CD4-positive, alpha-beta T cell treated with Interleukin-6 at 100 ng/mL for 8 hours (primary cell): ENCODE measurements at places on chromosomes 2 and 18.

DNA sequence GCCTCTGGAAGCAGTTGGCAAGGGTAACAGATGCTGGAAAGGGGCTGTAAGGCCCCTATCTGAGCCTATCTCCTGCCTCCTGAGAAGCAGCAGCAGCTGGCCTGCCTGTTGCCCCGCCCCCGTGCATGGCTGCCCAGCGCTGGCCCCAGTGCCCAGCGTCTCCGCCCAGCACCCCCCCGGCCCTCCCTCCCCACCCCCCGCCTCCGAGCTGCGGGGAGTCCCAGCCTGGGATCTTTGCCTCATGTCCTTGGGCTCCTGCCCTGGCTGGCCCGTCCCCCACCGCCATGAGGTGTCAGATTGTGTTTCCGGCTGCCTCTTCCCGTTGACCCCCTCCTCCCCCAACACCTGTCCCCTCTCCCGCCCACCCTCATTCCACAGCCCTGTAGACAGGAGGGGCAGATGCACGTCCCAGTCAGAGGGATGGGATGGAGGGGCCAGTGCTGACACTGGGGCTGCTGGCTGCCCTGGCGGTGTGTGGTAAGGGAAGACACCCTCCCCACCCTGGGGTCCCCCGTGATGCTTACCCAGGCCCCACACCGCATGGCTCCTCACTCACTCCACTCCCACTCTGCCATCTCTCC lies at the start of gene CHRND:
Gene CHRND (plus strand): TSS at position 370 of the 581 bp plus-strand sequence. CDS start 56 bp downstream, at position 426.
- no peak for DNase-seq

- no peak for DNase-seq
These were observed 91.3 kb downstream of the FAM210A start for GRCh38 chr18:13635046-13635445.

- DNase-seq = no peak
These were observed 85.8 kb upstream of the ID2 start for GRCh38 chr2:8595811-8596600.

GRCh38 chr2:176135035-176135440 lies 5.5 kb downstream of the HOXD8 start:
- no peak for DNase-seq

DNA sequence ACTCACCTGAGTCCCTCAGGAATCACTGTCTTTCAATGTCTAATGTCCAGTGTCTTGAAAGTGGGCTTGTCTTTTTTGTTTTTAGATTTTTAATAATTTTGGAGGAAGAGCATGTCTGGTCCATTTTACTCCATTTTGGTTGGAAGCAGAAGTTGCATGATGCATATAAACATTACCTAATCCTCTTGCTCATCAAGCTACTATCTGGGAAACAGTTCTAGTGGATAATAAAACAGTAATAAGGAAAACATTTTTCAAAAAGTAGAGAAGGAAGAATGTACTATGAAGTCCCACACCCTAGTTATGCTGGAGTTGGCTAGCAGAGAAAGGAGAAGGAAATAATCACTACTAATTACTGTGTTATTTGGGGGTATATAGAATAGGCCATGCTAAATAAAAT lies 263.7 kb downstream of the ETAA1 start:
- DNase-seq = no peak

DNA sequence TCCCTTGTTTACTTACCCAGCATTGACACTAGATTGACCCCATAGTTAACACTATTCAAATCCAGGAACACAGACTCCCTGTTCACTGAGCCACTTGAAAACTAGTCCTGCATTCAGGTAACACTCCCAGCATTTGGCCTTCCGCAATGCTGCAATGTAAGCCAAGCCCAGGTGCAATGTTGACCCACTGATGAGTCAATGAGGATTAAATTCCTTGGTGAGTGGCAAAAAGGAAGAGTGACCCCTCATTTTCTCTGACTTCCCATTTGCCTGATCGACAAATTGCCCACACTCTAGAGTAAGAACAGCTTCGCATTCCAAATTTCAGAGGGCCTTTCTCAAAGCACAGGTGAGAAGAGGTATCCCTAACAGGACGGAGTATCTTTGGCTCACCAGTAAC lies 251.9 kb downstream of the FBXO15 start:
- no peak for DNase-seq

DNA sequence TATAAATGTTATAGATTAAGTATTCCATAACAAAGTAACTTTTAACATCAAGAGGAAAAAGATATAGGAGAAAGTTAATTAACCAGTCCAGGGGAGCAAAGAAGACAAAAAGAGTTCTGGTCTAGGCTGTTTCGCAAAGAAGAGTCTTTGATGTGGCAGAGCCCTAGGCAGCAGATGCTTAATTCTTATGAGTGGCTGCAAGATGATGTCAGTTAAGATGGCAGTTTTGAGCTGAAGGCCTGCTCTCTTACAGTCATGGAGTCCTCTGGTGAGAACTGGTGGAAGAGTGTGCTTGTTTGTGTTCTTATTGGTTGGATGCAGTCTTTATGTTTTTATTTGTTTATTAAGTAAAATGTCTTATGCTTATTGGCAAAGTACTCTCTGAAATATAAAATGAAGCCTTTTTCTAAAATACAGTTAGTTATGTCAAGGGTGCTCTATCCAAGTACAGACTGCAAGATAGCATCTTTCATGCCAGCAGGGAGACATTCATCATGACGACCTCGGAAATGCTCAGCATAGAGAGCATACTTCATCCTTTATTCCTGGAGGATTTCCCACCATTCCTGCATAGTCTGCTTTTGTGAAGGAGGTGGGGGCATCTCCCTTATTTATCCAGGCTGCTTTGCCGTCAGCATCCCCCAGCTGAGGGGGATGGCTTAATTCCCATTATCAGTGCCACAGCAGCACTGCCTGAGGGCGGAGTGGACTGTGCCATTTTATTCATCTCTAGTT lies 38.9 kb upstream of the SERPINE2 start:
- no peak for DNase-seq

DNA sequence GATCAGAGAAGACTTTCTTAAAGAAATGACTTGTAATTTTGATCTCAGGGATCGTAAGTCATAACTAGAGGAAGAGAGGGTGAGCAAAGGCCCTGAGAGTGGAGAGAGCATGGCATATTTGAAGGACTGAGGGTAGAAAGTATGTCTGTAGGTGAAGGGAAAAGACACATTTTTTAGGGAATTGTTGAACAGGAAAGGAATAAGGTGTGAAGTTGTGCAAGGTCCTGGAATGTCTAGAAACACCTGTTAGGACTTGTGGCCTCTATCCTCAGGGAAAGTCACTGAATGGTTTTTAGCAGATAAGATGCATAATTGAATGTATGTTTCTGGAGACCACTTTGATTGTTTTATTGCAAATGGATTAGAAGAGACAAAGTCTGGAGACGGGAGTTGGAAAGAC lies 62.5 kb upstream of the ACTR3 start:
- no peak for DNase-seq

DNA sequence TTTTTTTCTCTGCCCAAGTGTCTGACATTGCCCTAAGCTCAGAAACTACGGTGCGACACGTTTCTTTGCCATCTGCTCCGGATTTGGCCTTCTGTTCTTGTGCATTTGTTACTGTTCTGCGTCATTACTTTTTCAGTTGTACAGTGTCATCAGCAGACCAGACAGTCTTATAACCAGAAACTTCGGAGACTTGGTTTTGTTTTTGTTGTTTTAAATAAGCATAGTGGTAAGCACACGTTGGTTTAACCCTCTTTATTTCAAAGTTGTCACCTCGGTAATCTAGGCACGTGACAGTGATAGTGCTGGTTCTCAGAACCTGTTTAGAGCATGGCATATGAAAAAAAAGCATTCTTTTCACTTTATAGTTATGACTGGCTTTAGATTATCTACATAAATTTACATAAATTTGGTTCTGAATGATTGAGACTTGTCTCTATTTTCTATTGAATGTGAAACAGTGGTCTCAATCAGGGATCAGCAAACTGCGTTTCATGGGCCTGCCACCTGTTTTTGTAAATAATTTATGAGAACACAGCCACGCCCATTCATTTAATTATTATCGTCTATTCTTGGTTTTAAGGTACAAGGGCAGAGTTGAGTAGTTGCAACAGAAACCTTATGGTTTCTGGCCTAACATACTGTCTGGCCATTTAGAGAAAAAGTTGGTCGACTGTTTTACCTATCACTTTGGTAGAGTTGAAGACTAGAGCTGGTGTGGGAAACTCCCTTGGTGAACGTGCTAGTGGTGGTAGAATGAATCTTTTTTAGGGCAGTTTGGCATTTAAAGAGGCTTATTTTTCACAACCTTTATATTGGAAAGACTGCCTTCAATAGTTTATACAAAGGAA lies 106.5 kb downstream of the ZNF532 start:
- DNase-seq = no peak

- DNase-seq = no peak
These were observed 31.9 kb downstream of the EXOC6B start for GRCh38 chr2:72793798-72794440.

- no peak for DNase-seq
These were observed 12.7 kb downstream of the ABCB11 start for GRCh38 chr2:169018390-169018789.

DNA sequence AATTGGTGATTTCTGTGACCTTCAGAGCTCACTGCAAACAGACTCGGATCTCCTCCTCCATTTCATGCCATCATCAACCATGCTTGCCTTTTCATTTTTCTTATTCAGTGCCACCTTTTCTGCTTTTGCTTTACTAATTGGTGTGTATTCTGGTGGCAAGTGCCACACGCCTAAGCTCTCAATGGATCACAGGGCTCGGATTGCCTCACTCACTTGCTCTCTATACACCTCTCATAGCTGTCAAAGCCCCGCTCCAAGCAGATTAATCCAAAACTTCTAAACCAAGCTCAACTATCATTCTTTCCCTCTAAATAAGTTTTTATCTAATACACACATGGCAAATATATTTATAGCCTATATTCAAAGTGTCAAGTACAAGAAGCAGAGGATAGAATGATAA lies 86.4 kb downstream of the PLEKHM3 start:
- DNase-seq = no peak

GRCh38 chr2:231037731-231038482 lies 584 bp downstream of the C2orf72 start:
- no peak for DNase-seq

DNA sequence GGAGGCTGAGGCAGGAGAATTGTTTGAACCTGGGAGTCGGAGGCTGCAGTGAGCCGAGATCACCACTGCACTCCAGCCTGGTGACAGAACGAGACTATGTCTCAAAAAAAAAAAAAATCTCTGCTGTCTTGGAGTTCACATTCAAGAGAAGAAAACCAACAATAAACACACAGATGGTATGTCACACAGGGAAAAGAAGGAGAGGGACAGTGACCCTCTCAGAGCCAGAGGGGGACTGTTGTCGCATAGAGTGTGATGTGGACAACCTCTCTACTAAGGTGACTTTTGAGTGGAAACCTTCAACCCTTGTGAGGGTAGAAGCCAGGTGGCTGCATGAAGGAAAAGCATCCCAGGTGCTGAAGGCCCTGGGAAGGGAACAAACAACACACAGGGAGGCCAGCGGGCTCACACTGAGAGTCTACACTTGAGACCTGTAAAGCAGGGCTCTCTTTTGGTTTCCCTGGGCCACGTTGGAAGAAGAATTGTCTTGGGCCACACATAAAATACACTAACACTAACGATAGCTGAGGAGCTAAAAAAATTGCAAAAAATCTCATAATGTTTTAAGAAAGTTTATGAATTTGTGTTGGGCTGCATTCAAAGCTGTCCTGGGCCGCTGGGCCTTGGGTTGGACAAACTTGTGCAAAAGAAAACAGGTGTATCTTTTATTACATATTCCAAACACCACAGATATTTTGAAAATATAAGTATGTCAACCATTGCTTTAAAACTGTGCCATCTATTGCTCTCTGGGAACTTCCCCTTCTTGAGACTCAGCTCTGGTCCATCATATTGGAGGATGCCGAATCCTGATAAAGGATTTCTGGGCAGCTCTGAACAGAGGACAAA lies 136.0 kb downstream of the DDX1 start:
- no peak for DNase-seq
